ENCODE measurements at places on chromosomes 3 and 15.

GRCh38 chr15:28921919-28922706 lies 36.3 kb downstream of the APBA2 start:
- DNase-seq, result no peak

GRCh38 chr15:75620841-75621391 lies 4.6 kb downstream of the SNUPN start:
- no peak for DNase-seq

DNA sequence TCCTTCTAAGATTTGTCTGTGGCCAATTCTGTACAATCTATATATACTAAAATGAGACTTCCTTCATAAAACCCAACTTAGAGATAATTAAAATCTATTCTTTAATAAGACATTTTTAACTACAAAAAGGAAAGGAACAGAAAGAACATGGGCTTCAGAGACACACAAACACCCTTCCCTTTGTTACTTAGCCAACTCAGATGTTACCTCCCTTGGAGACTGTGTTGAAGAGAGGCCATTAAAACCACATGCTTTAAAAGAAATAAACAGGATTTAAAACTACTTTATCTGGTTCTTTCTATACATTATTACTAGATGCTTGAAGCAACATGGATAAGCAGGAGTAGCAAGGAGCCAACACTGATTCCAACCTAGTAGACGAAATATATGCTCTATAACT lies 42.0 kb downstream of the LRRFIP2 start:
- DNase-seq, result no peak

DNA sequence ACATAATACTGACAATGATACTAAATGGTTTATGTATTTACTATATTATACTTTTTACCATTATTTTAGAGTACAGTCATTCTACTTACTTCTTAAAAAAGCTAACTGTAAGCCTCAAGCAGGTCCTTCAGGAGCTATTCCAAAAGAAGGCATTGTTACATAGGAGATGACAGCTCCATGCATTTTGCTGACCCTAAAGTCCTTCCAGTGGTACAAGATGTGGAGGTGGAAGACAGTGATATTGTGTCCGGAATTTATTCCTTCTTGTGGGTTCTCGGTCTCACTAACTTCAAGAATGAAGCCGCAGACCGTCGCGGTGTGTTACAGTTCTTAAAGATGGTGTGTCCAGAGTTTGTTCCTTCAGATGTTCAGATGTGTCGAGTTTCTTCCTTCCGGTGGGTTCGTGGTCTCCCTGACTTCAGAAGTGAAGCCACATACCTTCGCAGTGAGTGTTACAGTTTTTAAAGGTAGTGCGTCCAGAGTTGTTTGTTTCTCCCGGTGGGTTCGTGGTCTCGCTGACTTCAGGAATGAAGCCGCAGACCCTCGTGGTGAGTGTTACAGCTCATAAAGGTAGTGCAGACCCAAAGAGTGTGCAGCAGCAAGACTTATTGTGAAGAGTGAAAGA lies 20.9 kb downstream of the AVEN start:
- no peak for DNase-seq

- peak; percentile 14 for DNase-seq
Measured at GRCh38 chr15:89171136-89172072, 50.0 kb downstream of the RLBP1 start.

GRCh38 chr3:11565072-11565471 lies 78.6 kb downstream of the VGLL4 start:
- no peak for DNase-seq

- DNase-seq, result no peak
Measured at GRCh38 chr15:59946084-59946483, 58.0 kb upstream of the FOXB1 start.

GRCh38 chr3:127254730-127255129 lies 33.1 kb downstream of the PRR20G start:
- no peak for DNase-seq
